Stomach (tissue), 19 donors: ENCODE measurements at places on chromosomes 7 and 10. TPM values are rescaled to one million over a fixed set of nuclear protein-coding genes. Genes with fewer than 3 reads are reported as not detected.

The NCF1 gene
- 1.2 TPM for total RNA-seq

The AOAH gene
- 4.7 TPM for total RNA-seq

GRCh38 chr7:17559388-17559787, 260.9 kb downstream of the AHR start:
- no peak overlapping the region for H3K4me3 ChIP-seq
- H3K4me1 ChIP-seq, result peaks cover 12% of the 10 kb centered on the region
- DNase-seq, result no peak

DNA sequence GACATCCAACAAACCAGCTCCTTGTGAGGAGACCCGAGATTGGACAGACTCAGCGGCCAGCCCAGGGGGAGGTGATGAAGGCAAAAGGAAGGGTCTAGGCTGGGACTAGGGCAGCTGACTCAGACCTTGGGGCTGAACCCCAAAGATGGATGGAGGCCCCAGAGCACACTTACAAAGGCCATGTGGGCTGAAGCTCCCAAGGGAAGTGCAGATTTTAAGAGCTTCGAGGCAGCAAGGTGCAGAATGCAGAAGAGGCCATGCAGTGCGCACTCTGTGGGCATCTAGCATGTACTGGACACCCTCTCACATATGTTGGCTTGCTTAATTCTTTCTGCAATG, 11.8 kb downstream of the WDFY4 start:
- H3K4me3 ChIP-seq, result no peak overlapping the region
- no peak for DNase-seq
- no peak overlapping the region for H3K27ac ChIP-seq
- no peaks in the 10 kb centered on the region for H3K27me3 ChIP-seq
- no peaks in the 10 kb centered on the region for H3K4me1 ChIP-seq
- H3K36me3 ChIP-seq, result no peaks in the 10 kb centered on the region

GRCh38 chr7:3193379-3194120, 107.5 kb upstream of the SDK1 start:
- H3K27ac ChIP-seq, result no peak overlapping the region
- H3K36me3 ChIP-seq, result no peaks in the 10 kb centered on the region
- no peak overlapping the region for H3K4me3 ChIP-seq
- no peak for DNase-seq

- no peak overlapping the region for H3K4me3 ChIP-seq
- H3K36me3 ChIP-seq, result no peaks in the 10 kb centered on the region
- DNase-seq, result no peak
- no peaks in the 10 kb centered on the region for H3K4me1 ChIP-seq
- H3K27me3 ChIP-seq, result no peaks in the 10 kb centered on the region
- H3K27ac ChIP-seq, result no peak overlapping the region
Measured at GRCh38 chr10:123518765-123519164, 147.4 kb upstream of the GPR26 start.
